ENCODE measurements at places on chromosomes 4 and X.

DNA sequence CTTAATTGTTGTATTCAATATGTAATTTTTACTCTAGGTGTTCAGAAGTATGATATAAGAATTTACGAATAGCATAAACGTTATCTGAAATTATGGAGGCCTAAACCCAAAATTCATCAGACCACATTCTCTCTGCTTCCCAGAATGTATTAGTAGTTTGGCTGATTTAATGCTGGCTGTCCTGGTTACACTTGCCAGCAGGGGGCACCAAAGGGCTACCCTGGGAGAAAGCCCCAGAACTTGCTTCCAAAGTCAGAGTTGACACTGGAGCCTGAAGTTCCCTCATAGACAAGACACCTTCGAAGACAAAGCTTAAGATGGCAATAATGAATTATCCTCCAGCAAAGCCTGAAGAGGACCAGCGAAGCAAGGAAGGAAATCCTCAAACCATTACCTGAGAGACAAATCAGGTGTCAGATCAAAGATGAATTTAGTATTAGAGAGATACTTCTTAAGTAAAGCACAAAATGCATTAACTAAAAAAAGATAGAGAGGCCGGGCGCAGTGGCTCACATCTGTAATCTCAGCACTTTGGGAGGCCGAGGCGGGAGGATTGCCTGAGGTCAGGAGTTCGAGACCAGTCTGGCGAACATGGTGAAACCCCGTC lies 11.3 kb upstream of the ANOS1 start:
- DNase-seq = peak; percentile 18

DNA sequence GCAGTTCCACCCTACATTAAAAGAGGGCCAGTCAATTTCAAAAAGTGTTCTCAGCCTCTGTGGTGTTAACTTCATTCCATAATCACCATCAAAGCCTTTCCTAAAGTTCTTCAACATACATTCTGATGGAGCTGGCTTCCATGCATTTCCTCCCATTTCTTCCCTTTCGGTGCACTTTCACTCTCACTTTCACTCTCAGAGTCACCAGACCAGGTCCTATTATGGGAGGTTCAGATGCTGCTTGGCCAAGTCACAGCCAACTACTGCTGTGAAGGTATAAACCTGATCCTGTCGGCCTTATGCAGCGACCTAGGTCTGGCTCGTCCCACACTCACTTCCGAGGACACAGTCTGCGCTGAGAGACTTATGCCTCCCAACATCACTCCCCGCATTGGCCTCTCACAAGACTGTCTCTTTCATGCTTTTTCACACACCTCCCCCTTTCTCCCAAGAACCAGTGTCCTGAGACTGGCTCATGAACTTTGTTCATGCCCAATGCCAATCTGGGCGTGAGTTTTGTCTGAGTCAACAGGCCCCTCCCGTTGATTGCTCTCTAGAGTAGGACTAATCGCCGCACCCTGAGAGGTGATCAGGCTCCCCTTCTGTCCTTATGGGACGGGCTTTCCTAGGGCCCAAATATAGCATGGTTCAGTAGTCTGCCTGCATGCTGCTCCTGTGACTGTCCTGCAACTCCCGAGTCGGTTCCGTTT lies 60.8 kb upstream of the XAGE1B start:
- DNase-seq = no peak

GRCh38 chrX:1535241-1536041 lies 1.5 kb downstream of the P2RY8 start:
- DNase-seq = no peak

DNA sequence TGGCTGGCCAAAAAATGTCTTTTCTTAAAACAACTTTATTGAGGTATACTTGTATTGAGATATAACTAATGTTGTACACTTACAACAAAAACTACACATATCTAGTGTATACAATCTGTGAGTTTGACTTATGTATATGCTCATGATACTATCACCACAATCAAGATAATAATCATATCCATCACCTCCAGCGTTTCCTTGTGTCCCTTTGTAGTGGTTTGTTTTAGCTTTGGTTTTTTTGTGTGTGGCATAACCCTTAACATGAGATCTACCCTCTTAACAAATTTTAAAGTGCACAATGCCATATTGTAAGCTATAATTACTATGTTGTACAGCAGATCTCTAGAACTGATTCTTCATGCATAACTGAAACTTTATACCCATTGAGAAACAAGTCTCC lies 13.4 kb upstream of the PCSK1N start:
- no peak for DNase-seq

DNA sequence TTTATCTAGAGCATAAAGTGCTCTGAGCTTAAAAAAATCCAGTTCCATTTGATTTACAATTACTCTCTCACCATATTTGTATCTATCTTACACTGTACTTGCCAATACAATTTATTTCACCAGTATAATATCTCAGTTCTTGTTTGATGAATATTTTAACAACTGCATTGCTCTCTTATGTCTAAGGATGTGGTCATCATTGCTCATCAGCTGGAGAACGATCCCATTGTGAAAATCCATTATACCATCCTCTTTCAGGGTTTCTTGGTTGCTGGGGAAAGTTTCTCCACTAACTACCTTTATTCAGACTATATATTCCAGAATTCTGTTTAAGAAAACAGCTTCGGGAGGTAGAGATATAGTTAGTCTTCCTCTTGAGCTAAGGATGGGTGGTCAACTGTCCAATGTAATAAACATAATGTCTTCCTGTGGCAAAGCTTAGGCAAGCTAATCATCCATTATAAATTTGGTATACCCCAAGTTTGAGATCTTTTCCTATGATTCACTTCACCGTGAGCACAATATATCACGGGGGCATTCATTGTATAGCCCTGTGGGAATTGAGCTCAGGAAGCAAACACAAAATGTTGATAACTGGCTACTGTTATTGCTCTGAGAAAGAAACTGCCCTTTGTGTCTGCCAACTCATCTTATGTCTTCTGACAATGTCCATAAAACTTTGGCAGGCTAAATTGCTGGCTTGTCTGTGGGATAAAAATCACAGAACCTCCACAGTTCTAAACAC lies 2361.9 kb downstream of the ARAP2 start:
- no peak for DNase-seq

- no peak for DNase-seq
Measured at GRCh38 chr4:93495346-93495745, 333.2 kb upstream of the ATOH1 start.

- no peak for DNase-seq
Measured at GRCh38 chr4:56976837-56977320, 527 bp downstream of the NOA1 start.

DNA sequence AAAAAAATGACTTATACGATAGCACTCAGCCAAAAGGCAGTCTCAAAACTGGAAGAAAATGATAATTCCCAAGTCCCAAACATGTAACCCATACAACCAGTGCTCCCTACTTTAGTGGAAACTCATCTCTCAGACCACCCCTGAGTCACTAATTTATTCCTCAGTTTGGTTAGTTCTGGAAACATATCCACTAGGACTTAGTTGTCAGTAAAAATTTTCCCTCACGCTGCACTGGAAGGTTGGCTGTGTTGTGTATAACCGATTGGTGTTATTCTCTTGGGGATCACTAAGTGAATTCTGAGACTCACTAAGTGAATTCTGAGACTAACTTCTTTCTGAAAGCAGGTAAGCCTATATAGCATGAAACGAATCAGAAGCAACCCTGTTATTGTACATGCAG lies 48.5 kb upstream of the GAB1 start:
- DNase-seq = no peak

DNA sequence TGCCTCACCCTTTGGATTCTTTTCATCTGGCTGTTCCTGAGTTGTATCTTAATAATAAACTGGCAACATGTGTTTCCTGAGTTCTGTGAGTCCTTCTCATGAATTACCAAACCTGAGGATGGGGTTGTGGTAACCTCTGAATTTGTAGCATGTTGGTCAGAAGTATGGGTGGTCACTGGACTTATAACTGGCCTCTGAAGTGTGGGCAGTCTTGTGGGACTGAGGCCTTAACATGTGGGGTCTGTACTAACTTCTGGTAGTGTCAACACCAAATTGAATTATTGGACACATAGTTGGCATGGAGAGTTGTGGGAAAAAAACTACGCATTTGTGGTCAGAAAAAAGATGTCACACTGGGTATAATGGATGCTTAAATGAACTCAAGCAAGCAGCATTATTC lies 45.0 kb upstream of the TNIP3 start:
- DNase-seq = no peak

GRCh38 chrX:153778684-153779101 lies 2.1 kb upstream of the SRPK3 start:
- DNase-seq = peak; percentile 16

- peak; percentile 75 for DNase-seq
Measured at GRCh38 chr4:108168671-108169523, at the start of gene LEF1. Gene LEF1 (minus strand): TSS chr4:108168932. CDS start chr4:108167767, 1,165 bp downstream.

- DNase-seq = no peak
Measured at GRCh38 chr4:110854021-110854678, 231.3 kb upstream of the PITX2 start.

DNA sequence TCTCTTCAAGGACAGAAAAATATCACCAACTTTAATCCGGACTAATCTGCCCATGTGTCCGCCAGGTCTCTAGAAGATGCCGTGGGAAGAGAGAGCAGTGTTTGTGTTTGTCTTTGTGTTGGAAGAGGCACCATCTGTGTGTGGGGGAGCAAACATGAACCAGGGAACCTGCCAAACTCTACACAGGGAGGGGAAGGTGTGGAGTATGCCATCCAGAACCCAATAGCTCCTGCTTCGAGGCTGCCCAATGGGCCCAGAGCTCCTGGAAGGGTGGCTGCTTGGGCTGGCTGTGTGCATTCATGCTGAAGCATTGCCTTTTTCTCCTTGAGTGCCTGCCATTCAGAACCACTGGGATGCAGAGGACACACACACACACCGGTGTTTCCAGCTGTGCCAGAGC lies 536.2 kb downstream of the MID1IP1 start:
- no peak for DNase-seq
